Esophagus squamous epithelium (tissue), 5 donors: ENCODE measurements at places on chromosomes 5 and 9. TPM values are rescaled to one million over a fixed set of nuclear protein-coding genes. Genes with fewer than 3 reads are reported as not detected.
A peak's percentile ranks its signal among the peaks of the same experiment; 100 is the strongest.

CRAT gene
- total RNA-seq: 61.5 TPM

SPINK6 gene
- 2.5 TPM for total RNA-seq

- no peak overlapping the region for H3K4me3 ChIP-seq
- DNase-seq: no peak
Observed at GRCh38 chr5:61319388-61320146, 12.5 kb upstream of the ZSWIM6 start.

DNA sequence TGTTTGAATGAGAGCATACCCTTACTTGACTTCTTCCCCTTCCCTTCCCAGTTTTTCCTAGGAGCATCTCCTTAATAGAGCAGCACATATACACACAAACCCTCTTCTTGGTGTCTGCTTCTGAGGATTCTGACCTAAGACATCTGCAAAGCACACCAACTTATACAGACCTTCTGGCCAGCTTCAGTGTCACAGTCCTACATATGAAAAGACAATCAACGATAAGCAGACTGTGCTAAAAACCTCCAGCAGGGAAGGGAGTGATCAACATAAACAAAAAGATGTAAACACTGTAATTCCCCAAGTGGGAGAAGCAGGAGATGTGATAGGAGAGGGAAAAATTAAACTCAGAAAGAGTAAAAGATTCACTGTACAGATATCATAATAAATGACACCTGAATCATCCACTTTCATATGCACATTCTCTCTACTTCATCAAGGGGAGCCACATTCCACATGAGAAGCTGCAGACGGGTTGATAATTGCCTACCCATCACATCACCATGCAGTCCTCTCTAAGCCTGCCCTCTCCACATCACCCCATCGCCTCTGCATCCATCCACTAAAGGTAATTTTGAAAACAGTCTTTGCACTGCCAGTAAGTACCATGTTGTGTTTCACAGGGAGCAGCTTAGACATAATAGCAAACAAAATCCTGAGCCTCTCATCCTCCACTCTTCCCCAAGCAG, 13.0 kb downstream of the APBA1 start:
- DNase-seq: no peak
- no peaks in the 10 kb centered on the region for H3K4me1 ChIP-seq
- H3K4me3 ChIP-seq: no peak overlapping the region
- no peaks in the 10 kb centered on the region for H3K27me3 ChIP-seq
- no peaks in the 10 kb centered on the region for H3K36me3 ChIP-seq

DNA sequence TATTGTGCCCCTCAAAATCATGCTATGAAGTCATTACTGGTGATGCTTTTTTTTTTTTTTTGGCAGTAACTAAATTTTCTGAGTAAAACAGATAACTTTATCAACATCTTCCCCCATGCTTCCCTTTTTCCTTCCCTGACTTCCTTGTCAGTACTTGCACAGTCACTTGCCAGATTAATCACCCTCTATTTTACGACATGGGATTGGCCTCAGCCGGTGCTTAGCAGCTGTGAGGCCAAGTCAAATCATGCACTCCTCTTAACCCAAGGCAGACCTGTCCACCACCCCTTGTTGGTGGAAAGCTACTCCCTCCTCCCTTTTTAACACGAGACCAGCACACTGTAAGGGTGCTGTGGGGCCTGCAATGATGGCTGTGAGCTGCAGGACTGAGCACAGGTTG, 118.0 kb upstream of the OTULINL start:
- DNase-seq: no peak
- H3K4me1 ChIP-seq: no peaks in the 10 kb centered on the region
- no peaks in the 10 kb centered on the region for H3K27me3 ChIP-seq
- H3K27ac ChIP-seq: no peak overlapping the region
- H3K36me3 ChIP-seq: peaks cover 88% of the 10 kb centered on the region
- H3K4me3 ChIP-seq: no peak overlapping the region

- H3K27me3 ChIP-seq: no peaks in the 10 kb centered on the region
- H3K27ac ChIP-seq: peak overlapping the region; percentile 79
- no peaks in the 10 kb centered on the region for H3K36me3 ChIP-seq
- DNase-seq: no peak
- peaks cover 36% of the 10 kb centered on the region for H3K4me1 ChIP-seq
Observed at GRCh38 chr5:759111-759751, 25.3 kb downstream of the ZDHHC11B start.

GRCh38 chr9:129923589-129923988, 88.3 kb downstream of the USP20 start:
- DNase-seq: no peak
- no peaks in the 10 kb centered on the region for H3K4me1 ChIP-seq
- no peaks in the 10 kb centered on the region for H3K27me3 ChIP-seq
- no peak overlapping the region for H3K4me3 ChIP-seq
- peaks cover 12% of the 10 kb centered on the region for H3K36me3 ChIP-seq

GRCh38 chr5:65925044-65925600, 1.3 kb upstream of the ERBIN start:
- no peaks in the 10 kb centered on the region for H3K36me3 ChIP-seq
- peaks cover 15% of the 10 kb centered on the region for H3K4me1 ChIP-seq
- H3K27me3 ChIP-seq: no peaks in the 10 kb centered on the region

DNA sequence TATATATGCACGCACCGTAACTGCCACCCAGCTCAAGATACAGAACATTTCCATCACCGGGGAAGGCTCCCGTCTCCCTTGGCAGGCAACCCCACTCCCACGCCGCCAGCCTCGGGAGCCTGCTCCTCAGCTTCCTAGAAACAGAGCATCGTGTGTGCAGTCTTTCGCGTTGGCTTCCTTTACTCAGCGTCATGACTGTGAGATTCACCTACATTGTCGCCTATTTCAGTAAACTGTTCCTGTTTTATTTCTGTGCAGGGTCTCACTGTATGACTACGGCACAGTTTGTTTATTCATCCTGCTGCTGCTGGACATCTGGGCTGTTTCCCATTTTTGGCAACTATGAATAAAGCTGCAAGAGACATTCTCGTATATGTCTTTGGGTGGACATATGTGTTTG, 90.7 kb downstream of the STK10 start:
- no peaks in the 10 kb centered on the region for H3K36me3 ChIP-seq
- H3K4me1 ChIP-seq: peaks cover 8% of the 10 kb centered on the region
- H3K27ac ChIP-seq: no peak overlapping the region

- no peak overlapping the region for H3K27ac ChIP-seq
- H3K4me3 ChIP-seq: no peak overlapping the region
- peaks cover 14% of the 10 kb centered on the region for H3K4me1 ChIP-seq
Observed at GRCh38 chr9:12934545-12935272, 159.9 kb downstream of the LURAP1L start.
